ENCODE measurements at places on chromosomes 7 and 10.

DNA sequence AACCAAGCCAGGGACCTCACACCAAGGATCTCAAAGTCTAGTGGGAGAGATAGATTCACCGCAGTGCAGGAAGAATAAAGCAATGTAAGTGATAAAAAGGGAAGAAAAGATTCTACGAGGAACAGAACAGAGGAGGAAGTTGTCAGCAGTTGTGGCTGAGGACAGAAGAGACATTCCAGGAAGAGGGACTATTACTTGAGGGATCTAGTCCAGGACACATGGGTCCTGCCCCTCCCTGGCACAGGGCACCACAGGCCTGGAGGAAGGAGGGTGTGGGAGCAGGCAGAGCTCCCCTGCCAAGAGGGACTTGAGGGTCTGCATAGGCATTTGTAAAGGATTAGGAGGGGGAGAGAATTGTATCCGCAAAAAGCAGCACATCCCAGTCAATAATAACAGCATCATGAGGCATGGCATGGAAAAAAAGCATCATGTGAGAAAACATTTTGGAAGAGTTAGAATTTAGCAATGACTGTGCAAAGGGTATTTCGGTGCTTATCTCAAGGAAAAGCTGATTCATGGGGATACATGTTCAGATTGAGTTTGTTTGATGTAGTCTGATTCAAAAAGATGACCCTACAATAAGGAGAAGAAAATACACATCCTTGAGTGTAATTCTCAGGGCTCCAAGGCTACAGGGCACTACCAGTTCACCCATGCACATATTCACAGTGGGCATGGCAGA lies 12.7 kb downstream of the C10orf71 start:
- no peak for DNase-seq

DNA sequence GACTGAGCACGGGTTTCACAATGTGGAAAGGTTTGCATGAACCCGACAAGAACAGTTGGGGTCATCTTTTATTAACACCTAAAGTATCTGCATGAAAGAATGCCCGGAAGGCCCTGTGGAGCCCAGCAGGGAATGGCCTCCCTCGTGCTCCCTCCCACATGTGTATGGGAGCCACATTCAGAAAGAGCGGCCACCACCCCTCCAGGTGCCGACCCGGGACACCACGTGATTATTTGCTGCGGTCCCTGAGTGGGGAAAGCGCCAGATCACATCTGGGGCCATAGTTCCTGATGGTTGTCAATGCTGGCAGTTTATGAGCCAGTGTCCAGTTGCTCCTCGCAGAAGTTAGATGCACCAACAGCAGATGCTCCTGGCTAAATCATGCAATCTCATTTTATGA lies 571.4 kb downstream of the TCERG1L start:
- DNase-seq: no peak

DNA sequence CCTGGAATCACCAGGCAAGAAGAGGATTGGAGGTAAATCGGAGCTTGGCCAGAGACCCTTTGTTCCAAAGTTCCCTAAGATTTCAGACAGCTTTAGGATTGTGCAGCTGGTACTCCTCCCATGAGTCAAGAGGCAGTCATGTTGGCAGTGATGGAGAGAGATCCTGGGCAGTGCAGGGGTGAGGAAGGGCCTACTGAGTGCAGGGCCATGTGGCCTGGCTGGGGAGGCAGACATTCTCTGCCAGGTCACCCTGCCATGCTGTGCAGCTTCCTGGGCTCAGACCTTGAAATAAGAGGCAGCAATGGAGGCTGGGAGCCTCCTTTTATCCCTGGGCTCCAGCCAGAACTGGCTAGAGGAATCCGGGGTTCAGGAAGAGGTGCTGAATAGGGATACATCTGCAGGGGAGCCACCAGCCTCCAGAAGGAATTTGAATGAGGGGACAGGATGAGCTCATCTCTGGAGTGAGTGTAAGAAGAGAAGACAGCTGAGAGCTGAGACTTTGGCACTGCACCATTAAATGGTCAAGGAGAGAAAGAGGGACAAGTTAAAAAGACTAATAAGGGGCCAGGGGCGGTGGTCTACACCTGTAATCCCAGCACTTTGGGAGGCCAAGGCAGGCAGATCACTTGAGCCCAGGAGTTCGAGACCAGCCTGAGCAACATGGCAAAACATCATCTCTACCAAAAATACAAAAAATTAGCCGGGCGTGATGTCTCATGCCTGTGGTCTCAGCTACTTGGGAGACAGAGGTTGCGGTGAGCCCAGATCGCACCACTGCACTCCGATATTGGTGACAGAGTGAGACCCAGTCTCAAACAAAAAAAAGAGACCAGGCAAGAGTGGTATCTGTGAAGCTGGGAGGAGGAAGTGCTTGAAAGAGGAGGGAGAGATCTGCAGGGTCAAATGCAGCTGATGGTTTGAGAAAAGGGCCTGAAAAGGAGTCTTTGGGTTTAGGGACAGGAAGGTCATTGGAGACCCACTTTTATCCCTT lies 12.0 kb downstream of the SFTPD start:
- DNase-seq: no peak

DNA sequence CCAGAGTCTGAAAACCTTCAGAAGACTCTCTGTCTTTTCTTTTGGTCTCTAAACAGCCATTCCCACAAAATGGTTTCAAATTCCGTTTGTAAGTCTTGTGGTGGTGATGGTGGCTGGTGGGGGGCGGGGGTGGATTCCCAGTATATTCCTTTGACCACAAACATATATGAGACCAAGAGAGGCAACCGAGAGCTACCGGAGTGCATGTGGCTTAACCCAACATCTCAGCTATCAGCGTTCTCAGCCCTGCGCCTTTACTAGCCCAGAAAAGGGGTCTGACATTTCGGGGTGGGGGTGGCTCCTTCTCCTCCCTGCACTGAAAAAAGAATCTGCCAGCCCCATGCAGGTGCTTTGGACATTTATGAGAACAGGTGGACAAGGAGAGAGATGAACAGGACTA lies 621.1 kb downstream of the ACTR3B start:
- no peak for DNase-seq

DNA sequence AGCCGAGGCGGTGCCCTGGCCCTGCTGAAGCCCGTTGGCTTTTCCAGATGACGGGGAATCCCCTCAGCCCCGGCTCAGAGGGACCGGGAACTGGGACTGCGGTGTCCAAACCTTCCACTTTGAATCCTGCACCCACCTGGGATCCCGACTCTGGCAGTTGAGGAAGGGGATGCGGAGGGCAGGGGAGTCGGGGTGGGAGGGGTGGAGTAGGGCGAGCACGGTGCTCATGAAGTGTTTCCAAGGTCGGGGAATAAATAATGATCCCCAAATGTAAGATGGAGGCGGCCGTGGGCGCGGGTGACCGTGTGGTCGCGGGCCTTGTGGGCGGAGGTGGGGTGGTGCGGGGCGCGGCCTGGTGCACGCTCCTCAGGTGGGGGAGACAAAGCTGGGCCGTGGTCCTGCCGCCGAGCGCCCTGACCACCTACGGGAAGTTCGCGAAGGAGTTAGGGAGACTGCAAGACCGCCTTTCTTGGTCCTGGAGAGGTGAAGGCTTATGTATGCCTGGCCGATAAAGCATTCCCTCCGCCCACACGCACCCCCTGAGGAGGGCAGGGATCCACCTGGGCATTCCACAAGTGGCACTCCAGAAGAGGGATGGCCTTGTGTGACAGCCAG lies 1.4 kb downstream of the MTURN start:
- no peak for DNase-seq

DNA sequence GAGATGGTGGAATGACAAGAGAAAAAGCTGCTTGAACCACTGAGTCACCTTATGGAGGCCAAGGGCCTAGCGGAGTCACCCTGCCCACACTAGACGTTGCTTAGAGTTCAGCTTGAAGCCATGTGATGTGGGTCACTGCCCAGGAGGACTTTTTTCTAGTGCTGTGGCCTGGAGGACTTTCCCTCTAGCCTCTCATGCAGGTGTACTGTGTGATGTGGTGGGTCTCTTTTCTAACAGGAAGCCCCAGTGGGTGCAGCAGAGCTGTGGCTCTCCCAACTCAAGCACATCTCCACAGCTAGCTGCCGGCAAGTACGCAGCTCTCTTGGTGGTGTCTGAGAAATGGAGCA lies 13.6 kb downstream of the POR start:
- no peak for DNase-seq

DNA sequence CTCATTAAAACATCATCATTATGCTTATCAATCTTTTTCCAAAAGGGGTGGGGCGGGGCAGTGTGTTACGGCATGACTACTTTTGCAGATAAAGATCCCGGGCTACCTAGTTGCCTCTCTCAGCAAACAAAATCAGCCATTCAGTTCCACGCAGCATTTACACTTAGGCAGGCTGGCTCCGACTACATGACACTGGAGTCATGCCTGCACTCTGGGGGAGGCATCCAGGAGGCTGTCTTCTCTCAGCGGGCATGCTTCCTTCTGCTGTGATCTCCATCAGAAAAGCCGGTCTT lies 193.9 kb upstream of the TCF7L2 start:
- no peak for DNase-seq

GRCh38 chr7:142696456-142697179 lies 52.7 kb upstream of the PRSS1 start:
- no peak for DNase-seq

DNA sequence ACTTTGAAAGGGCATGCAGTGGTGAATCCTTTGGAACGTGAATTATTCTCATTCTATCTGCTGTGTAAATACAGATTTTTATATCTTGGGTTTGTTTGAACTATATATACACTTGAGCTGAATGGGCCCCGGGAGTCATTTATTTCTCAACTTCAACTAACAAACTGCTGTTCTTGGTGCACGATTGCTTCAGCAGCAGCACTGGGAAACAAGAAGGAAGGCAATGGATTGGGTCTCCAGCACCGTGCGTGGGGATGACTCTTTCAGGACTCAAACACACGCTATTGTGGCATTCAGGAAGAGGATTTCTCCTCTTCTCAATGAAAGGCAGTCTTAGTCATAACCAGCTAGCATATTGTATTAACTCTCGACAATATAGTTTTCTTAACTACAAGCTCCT lies 226.0 kb upstream of the NFE2L3 start:
- no peak for DNase-seq

DNA sequence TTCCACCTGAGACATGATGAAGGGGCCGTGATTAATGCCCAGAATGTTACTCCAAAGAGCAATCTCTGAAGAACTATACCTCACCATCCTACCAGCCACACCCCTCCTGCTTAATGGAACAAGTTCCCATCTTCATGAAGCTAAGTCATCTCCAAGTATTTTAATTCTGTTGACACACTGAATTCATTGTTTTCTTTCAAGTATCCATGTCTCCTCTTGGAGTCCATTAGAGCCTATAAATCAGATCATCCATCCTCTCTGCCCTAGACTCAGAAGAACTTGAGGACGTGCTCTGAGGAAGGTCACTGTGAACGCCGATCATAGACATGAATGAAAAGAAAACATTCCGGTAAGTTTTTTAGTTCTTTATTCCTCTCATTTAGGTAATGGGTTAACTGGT lies 126.8 kb downstream of the RSU1 start:
- DNase-seq: no peak

- no peak for DNase-seq
Observed at GRCh38 chr10:101752241-101752640, 23.7 kb downstream of the FGF8 start.

DNA sequence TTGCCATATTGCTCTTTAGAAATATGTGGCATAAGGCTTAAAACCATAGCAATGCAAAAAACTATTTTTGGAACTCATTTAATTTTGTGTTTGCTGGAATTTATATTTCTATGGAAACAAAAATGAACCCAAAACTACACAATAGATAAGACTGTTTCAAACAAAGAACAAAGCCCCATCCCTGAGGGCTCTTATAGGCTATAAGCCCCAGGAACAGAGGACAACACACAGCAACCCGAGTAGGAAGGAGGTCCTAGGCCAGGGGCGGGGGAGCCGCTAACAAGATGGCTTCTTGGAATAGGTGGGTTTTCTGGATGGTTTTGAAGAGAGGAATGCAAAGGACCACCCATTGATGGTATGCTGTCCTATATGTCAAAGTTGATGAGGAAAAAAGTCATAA lies 8.6 kb downstream of the COL28A1 start:
- no peak for DNase-seq

GRCh38 chr10:79159141-79159651 lies 90.4 kb downstream of the ZMIZ1 start:
- DNase-seq: no peak

DNA sequence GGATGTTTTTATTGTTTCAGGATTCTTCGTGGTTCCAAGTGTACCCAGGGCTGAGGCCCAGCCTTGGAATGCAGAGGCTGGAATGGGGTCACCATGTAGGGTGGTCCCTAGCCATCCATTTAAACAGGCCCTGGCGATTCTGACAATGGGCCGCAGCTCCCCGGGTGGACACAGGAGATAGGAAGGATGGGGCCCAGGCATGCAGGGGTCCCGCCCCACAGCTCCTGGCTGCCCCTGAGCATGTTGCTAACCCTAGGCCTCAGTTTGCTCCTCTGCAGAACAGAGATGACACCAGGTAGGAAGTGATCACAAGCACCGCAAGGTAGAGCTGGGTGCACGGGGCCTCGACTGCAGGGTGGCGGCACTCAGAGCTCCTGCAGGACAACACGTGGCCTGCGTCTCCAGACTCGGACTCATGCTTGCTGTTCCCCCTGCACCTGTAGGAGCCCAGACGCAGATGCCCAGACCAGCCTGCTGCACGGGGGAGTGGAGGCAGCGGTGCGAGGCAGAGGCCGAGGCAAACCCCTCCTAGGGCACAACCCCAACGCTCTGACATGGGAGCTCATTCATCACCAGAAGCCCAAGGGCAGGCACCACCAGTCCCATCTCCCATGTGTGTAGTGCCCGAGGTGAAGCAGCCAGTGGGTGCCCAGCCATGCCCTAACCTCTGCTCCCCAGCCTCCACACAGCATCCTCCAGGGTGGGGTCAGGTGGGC lies 25.5 kb downstream of the VIPR2 start:
- no peak for DNase-seq

DNA sequence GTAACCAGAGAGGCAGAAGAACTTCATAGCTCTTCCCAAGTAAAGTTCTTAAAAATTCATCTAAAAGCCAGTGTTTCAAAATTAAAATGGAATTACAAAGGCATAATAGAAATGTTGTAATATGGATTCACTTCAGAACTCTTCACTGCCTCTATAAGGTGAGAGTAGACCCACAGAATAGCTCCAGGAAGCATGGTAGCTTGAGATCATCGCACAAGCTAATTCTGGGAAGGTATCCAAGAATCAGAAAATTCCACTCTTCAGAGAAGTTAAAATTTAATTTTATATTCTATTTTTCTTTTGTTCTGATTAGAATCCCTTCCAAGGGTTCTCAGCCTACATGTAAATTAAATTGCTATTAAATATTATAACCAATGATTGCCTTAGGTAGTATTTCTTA lies 1.5 kb upstream of the DHX32 start:
- DNase-seq: no peak

GRCh38 chr7:69018200-69018599 lies 580.1 kb upstream of the AUTS2 start:
- DNase-seq: no peak

GRCh38 chr7:94303118-94303517 lies 91.6 kb upstream of the COL1A2 start:
- DNase-seq: no peak
